ENCODE measurements at places on chromosomes 1 and 21.

DNA sequence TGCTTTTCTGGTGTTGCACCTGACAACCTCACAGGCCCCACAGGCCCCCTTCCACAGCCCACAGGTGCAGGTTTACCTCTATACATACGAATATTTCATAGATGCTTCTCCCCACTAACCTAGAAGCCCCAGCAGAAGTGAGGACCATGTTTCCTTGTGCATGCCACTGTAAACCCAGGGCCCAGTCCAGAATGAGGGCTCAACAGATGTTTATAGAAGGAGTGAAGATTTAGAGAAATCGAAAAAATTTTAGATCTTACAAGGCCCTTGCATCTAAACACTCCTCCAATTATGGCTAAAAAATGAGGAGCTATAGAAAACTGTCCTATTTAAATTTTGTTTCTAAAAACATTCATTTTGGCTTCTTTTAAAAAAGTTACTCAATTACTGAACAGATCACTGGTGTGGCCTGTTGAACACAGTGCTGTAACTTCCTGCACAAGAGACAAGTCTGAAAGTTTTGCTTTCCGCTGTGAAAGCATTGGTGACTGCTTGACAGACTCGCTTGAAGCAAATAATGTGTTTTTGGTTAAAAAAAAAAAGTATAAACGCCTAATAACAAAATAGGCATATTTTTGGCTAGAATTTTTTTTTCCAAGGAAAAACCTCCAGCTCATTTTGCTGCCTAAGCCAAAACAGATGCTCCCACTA, 1.2 kb downstream of the ABCB10 start:
- DNase-seq, result no peak

DNA sequence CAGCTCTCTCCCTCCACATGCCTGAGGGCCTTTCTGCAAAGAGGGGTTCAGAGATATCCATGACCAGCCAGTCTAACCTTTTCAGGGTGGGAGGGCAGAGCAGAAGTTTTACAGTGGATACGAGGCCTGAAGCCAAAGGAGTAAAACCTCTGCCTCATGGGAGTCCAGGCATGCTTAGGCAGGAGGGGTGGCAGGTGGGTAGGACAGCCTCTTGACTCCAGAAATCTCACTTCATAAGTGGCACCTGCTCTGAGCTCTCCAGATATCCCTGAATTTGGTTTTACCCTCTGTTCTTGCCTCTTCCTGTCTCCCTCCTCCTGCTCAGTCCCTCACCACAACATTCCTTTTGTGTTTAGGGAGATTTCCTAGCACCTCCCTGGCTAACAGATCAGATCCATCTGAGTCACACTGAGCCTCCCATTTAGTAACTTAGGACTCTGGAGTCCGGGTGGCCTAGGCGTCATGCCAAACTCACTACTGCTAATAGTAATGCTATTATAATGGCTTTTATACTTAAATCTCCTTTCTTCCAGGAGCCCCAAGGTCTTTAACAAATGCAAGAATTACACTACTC, 201.0 kb downstream of the HS2ST1 start:
- DNase-seq, result no peak

DNA sequence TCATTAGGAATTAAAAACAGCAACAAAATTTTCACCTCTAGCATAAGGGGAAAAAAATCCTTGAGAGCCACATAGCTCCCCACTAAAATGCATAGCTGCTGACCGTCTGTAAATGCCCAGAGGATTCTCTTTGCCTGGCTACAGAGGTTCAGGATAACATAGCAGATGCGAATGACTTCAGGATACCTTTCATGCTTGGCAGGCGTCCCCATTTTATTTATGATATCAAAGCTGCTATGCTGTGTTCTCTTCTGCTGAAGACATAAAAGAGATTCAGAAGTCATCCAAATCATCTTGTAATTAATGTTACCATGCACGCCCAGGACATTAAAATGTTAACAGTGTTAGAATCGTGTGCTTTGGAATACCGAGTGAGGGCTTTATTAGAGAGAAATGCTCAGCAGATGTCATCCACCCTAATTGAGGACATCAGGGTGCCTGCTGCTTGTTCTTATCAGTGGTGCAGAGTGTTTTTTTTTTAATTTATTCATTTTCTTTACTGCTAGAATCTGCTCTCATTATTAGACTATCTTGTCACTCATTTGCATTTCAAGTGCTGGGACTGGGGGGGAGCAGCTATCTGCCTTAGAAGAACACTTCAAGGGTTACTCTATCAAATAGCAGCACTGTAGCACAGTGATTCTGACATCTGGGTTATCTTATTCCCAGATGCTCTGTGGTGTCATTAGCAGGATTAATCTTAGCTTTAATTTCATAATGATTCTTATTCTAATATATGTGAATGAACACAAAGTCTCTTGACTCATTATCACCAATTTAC, 139.5 kb downstream of the ZNF326 start:
- DNase-seq, result peak; percentile 48

GRCh38 chr1:233340031-233340555, 12.6 kb downstream of the MAP3K21 start:
- no peak for DNase-seq

DNA sequence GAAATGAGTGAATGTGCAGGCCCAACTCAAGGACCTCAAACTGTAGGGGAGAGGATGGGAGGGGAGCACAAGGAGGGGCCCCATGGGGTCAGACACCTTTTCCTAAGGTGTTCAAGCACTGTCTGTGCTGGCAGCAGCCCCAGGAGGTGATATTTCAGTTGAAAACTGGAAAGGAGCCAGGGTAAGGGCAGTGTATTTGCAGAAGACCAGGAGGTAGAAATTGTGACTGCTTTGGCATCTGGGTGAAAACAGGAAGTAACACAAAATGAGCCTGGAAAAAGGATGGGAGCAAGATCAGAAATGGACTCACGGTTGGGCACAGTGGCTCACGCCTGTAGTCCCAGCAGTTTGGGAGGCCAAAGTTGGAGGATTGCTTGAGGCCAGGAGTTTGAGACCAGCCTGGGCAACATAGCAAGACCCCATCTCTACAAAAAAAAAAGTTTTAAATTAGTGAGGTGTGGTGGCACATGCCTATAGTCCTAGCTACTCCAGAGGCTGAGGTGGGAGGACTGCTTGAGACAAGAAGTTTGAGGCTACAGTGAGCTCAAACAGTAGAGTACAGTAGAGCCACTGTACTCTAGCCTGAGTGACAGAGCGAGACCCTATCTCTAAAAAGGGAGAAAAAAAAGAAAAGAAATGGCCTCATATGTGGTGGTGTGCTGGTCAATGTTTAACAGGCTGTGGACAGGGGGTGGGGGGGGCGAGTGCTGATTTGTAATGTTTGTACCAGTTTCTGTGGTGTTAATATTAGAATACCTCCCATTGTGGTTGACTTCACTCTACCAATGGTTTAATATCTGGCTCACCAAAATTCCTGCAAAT, 76.2 kb upstream of the ANGPTL1 start:
- no peak for DNase-seq

DNA sequence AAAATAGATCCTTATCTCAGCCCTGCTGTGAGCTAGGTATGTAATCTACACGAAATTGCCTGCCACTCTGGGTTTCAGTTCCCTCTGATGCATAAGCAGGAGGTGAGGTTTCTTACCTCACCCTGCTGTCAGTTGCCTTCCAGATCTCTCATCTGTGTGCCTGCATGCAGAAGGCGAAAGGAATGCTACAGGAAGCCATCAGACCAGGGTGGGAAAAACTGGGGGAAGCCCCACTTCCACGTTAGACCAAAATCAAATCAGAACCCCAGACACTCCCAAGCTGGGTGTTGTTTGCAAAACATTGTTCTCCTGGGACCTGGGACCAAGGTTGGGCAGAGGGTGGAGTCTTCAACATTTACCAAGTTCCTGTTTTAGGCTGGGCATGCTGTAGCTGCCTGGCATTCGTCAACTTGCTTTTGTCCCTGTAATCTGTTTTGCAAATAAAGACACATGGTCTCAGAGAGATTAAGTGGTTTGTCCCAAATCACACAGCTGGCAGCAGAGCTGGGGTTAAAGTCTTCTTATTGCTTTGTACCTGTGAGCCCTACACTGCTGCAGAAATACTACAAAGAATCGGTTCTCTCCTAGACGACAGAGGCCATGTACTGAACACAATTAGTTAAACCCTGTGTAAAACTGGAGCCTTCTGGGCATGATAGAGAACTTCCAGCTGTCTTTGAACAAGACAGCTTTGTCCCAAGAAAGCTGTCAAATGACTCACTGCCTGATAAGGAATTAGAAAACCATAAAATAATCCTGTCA, 389.7 kb upstream of the RUNX1 start:
- DNase-seq, result no peak

DNA sequence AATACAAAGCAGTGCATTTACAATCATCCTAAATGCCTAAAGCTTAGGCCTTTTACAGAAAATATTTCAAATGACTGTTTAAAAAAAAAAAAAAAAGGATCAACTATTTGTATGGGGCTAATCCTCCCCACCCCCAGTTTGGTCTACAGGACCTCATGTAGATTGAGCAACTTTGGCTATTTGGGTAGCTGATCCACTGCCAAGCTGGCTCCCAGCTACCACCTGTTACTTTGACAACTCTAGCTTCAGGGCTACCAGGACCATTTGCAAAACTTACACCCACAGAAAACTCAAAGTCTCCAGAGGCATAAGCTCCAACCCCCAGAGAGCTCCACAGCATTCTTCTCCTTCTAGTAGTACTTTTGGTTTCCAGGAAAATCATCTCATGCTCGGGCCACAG, 29.4 kb downstream of the JAK1 start:
- no peak for DNase-seq

DNA sequence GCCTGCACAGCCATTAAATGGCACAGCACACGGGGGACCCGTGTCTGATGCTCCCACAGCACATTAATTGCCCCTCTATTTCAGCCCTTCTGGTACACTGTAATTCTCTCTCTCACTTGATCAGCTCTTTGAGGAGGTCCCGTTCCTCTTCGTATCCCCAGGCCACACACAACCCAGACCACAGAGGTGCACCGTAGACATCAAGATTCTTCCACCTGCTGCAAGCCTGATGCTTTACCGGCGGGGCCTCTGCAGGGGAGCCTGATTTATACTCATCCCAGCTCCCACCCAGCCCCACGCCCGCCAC, 759 bp downstream of the SMYD3 start:
- peak; percentile 62 for DNase-seq

- DNase-seq, result peak; percentile 73
Measured at GRCh38 chr1:27099135-27099586, 55.8 kb downstream of the SLC9A1 start.

DNA sequence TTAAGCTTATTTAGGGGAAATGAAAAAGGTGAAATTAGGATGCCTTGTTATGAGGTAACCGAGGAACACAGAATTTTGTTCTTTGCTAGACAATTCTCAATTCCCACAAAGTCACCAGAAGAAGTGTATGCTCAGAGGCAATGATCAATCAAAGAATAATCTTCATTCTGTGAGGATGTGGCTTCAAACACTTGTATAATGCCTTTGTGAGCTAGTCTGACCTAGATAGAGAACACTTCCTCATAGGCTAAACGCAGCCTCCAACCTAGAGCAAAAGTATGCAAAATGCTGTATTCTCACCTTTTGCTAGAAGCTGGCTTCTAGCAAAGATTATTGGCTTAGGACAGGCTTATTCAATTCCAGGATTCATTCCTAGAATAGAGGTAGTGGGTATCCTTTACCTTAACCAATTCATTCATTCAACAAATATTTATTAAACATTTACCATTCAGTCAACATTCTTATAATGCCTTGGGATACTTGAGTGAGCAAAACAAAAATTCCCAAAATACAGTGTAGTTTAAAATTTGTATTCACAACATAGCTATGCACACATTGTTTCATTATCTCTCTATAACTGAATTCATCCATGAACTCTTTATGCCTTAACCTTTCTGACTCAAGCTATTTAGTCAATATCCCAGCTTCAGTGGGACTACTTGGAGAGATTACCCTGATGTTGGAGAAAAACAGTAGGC, 530.2 kb downstream of the PTPRC start:
- no peak for DNase-seq

DNA sequence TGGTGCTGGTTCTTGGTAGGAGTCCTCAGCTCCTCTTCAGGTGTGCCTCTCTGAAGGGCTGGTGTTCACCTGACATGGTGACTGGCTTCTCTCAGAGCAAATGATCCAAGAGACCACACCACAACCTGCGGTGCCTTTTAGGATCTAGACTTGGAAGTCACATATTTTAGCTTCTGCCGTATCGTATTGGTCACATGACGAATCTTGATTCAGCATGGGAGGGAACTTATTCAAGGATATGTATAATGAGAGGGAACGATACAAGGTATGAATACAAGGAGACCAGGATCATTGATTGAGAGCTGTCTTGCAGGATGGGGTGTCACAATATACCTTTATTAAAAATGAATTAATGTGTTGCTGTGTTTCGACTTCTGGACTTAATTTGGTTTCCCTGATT, 58.0 kb downstream of the RAP1A start:
- no peak for DNase-seq
